Stimulated activated CD8-positive, alpha-beta memory T cell treated with anti-CD3 and anti-CD28 coated beads, Interleukin-2, amount 100 ng/mL, for 1 hour (primary cell): ENCODE measurements at places on chromosomes 5 and 9.

GRCh38 chr5:17118631-17119030 lies 98.8 kb upstream of the BASP1 start:
- DNase-seq = no peak

GRCh38 chr5:60842871-60843385 lies 1.1 kb downstream of the ELOVL7 start:
- DNase-seq = no peak

GRCh38 chr5:150448952-150449516 lies 505 bp downstream of the RPS14 start:
- DNase-seq = no peak

DNA sequence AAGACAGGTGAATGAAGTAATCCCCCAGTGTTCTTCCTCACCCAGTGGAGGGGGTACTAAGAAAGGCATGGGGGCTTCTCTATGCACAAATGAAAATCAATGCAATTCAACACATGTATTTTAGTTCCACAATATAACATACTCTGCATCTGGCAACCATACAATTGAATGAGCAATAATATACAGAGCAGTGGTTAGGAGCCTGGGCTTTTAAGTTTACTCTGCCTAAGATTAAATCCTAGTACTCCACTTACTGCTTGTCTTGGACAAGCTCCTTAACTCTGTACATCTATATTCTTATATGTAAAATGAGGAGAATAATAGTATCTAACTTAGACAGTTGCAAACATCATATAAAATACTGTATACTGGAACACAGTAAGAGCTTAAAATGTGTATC lies 195.4 kb upstream of the TRIM32 start:
- no peak for DNase-seq

- DNase-seq = no peak
Observed at GRCh38 chr5:124262470-124262869, 484.0 kb downstream of the ZNF608 start.

GRCh38 chr9:32565967-32566366 lies 7.0 kb downstream of the NDUFB6 start:
- DNase-seq = no peak

DNA sequence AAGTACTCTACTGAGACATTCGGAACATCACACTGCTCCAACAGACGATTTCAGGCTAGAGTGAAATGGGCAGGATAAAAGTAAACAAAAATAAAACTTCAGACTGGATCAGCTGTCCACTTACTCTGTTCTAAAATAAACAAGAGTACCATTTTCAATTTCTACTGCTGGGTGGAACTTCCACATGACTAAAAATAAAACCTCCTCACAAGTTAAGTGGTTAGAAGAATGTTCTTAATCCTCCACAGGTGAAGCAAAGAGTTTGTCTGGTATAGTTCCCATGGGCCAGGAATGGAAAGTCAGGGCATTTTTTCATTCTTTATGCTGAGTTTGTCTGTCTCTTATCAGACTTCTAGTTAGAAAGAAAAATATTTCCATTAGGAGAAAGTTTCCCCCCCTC lies 15.7 kb downstream of the NUDT12 start:
- no peak for DNase-seq

- DNase-seq = no peak
Observed at GRCh38 chr5:140130949-140131733, 5.4 kb downstream of the IGIP start.

- DNase-seq = no peak
Observed at GRCh38 chr9:129557192-129558036, 63.5 kb downstream of the C9orf50 start.

DNA sequence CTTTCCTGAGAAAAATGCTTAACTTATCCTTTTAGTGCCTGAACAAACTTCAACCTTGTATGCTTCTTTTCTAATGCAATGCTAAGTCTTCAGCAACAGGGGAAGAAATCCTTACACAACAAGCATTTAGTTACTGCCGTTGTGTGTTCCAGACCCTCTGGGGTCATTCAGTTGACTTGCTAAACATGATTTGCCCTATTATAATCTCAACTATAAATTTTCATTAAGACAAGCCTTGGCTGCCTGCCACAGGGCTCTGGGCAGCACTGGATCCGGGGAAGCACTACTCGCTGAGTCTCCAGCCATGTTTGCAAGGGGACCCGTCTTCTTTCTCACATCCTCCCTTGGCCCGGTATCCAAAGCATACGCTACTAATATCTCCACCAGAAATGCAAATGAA lies 58.1 kb downstream of the PTCH1 start:
- DNase-seq = no peak

GRCh38 chr5:164345853-164346252 lies 840.4 kb downstream of the MAT2B start:
- DNase-seq = no peak

- no peak for DNase-seq
Observed at GRCh38 chr5:133744051-133744959, 132.0 kb upstream of the FSTL4 start.

GRCh38 chr5:106510321-106510720 lies 1160.4 kb downstream of the EFNA5 start:
- no peak for DNase-seq

GRCh38 chr9:32258482-32258881 lies 126.0 kb upstream of the ACO1 start:
- DNase-seq = no peak

- no peak for DNase-seq
Observed at GRCh38 chr5:11110128-11110527, 349.1 kb upstream of the DAP start.

DNA sequence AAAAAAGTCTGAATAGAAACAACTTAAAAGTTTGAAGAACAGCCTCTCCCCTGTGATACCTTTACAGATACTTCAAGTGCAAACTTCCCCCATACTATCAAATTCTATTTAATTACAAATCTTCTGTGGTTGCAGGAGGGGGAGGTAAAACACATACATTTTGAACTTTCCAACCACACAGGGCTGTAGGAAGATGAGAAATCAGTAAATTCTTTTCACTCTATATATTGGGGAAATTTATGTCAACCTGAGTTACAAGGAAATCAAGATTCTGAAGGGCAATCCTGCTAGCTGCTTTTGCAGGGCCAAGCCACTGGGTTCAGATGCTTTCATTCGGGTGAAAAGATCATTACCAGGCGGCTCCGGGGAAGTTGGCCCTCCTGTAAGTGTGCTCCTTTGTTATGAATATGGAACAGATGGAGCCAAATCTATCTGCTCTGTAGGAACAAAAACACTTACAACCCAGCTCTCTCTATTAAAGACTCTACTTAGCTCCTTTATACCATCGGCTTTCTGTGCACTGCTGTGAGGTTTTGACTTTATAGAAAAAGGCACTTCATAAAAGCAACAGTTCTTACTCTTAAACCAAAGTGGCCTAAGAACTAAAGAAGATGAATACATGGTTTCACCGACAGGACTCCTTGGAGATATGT lies 269.1 kb downstream of the EFNA5 start:
- DNase-seq = no peak

DNA sequence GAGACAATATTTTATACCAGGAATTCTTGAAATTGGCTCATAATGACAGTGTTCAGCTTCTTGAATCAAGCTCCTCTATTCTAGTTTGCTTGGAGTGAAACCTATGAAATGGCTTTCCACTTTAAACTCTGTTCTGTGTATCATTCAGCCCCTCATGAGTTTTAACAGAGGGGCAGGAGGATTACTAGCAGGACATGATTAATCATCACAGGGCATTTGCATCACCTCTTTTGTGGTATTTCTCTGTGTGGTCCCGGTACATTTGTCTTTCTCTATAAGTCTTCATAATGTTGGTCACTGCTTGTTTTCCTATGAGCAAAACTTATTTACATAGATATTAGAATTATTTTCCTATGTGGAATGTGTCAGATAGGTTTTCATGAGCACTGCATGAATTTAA lies 21.2 kb downstream of the CAST start:
- no peak for DNase-seq

DNA sequence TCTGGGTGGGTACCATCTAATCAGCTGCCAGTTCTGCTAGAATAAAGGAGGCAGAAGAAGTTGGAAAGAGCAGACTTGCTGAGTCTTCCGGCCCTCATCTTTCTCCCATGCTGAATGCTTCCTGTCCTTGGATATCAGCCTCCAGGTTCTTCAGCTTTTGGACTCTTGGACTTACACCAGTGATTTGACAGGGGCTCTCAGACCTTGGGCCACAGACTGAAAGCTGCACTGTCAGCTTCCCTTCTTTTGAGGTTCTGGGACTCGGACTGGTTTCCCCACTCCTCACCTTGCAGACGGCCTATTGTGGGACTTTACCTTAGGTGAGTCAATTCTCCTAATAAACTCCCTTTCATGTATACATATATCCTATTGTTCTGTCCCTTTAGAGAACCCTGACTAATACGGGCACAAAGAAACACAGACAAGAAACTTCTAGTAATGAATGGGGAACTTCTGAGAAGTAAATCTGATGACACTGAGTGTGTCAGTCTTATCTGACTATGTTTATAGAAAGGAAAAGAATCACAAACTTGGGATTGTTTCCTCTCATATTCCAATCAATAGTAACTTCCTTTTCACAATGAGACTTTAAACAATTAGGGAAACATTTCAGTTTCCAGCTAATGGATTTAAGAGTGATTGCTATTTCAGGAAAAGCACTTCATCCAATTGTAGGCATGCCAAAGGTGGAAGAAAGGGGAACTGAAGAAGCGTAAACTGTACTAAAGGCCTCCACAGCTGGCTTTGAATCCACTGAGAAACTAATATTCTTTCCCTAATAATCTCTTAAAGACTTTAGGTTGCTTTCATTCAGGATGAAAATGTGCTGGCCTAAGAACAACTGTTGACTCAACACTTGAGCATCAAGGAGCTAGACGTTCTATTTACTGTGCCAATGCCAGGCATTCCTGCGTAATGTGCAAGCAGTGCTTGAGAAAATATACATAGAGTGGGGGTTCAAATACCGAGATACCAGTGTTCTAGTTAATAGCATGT lies 127.9 kb upstream of the PTGER4 start:
- DNase-seq = no peak

DNA sequence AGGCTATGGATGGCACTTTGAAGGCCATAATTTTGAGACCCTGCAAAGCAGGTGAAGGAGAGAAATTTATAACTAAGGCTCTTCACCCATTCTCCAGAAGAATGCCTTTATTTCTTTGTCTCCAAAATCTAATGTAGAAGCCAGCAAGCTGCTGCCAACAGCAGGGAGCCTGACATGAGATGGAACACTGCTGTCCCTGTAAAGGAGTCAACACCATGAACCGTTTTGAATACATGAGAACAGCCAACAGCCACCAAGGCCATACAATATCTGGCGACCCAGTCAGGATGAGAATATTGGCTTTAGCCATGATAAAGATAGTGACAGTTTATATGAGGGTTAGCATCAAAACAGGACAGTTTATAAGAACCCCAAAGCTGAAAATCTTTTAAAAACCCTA lies 121.2 kb upstream of the LIFR start:
- no peak for DNase-seq

GRCh38 chr9:20872340-20872977 lies 159.0 kb downstream of the HACD4 start:
- no peak for DNase-seq

DNA sequence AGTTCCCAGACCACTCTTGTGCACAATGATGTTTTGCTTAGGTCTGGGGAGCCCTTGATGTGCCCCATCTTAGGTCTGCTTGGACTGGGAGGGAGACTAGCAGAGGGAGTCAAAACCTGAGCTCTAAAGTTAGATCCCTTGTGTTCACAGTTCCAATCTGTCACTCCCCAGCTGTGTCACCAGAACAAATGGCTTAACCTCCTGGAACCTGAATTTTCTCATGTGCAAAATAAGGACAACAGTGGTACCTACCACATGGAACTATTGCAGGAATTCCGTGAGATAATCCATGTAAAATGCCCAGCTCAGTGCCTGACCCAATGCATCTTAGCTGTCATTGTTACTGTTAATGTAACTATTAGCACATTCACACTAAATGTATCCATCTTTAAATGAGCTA lies 45.5 kb downstream of the GALNT10 start:
- DNase-seq = no peak

GRCh38 chr5:174145821-174146220 lies 100.3 kb downstream of the NSG2 start:
- no peak for DNase-seq

DNA sequence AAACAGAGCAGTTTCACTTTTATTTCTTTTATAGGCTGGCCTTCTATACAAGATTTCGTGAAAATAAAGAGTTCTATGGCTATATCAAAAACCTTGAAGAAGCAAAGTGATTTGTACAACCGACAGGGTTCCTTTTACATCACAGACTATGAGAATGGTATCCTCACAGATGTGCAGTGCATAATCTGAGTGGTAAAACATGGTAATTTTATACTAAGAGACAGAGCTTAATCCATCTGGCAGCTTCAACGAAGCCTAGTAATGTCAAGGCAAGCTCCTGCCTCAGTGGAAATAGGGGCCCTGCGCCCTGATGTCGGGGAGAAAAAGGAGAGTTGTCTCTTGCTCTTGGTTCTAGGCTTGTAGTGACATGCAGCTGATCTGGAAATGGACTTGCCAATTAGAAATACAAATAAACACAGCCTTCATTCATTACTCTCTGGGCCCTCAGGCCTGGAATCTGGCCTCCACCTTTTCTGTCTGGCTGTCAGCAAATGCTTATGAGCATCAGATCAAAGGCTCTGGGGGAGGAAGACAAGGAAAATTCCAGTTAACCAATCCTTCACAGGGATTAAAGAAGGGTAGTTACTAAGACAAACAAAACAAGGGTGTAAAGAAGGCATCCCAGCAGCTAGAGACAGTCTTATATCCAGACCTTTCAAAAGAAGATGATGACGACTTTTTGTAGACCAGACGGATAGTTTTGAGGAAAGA lies 33.6 kb upstream of the TRIM32 start:
- no peak for DNase-seq

DNA sequence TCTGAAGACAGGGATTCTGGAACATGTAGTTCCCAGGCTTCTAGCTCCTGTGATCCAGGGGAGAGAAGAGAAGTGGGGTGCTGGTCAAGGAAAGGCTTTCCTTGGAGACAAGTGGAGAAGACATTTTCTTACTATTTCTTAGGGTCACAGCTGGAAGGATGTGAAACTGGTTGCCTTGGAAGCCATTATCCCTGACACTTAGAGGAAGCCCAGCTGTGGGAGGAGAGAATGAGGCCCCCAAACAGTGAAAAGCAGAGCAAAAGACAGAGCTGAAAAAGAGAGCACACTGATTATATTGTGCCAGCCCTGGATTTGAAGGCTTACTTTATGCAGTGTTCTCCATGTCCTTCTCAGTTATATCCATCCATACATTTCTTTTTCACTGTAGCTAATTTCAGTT lies 17.5 kb upstream of the SHB start:
- no peak for DNase-seq

GRCh38 chr5:179875741-179876609 lies 17.4 kb upstream of the MRNIP start:
- DNase-seq = no peak

DNA sequence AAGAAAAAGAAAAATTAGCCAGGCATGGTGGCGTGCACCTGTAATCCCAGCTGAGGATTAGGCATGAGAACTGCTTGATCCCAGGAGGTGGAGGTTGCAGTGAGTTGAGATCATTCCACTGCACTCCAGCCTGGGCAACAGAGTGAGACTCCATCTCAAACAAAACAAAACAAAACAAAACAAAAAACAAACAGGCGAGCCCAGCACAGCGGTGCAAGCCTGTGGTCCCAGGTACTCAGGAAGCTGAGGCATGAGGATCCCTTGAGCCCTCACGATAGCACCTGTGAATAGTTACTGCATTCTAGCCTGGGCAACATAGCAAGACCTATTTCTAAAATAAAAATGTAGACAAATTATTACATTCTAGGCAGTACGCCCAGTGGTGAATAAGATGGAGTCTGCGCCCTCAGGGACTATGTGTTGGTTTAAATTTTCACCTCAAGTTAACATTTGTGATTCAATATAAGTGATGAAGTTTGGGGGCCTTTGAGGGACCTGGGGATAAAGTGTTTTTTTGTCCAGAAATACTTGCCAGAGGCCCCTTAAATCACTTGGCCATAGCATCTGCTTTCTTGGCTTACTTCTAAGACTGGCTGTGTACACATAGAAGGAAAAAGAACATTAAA lies 3.4 kb upstream of the GAPVD1 start:
- DNase-seq = no peak
